ENCODE measurements at places on chromosomes 6 and 20.

DNA sequence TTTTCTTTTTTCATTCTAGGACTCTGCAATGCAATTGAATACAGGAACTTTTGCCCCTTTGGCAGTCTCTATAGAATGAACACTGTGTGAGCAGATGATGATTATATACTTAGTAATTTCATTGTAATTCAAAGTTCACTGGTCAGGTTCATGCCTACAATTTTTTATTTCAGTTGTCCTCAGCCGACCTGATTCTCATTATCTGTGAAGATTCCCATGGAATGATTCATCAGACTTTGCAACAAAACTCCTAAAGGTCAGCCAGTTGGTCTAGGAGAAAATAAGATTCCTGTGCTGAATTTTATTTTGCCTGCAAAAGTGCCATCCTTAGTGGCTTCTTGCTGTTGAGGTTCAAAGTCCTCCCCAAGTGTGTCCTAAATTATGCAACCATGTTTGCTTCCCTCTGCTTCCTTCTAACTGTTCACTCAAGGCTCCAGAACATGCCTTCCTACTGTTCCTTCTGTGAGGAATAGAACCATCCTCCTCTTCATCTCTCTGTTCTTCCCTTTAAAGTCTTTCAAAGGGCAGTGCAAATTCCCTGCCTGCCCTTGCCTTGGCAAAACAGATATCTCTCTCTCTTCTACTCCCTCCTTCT, 194.2 kb upstream of the CNR1 start:
- peak; percentile 24 for DNase-seq

DNA sequence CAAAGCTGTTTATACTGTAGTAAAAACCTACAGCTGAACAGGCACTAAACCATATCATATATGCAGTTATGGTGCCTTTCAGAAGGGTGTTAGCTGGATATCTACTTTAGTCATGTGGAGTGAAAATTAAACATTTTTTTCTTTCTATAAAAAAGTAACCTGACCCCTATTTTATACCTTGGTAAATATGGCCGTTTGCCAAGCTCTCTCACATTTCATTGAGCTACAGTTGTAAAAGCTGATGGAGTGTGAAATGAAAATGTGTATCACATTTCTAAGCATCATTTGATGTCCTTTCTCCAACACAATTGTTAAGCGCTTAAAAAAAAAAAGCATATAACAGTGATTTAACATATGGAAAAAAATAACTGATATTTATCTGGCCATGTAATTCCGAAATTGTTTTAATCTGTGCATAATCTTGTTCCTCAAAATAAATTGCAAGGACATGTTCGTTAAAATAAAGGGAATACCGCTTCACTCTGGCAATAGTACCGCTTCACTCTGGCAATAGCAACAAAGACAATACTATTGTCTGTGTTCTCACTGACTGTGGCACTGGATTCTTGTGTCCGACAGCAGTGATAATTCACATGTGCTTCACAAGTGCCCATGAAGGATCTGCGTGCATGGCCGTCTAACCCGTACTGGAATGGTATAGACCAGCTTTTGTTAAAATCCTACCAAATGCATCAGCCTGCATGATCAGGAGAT, 391.8 kb upstream of the SOX4 start:
- no peak for DNase-seq

GRCh38 chr20:62969939-62970306, 17.4 kb downstream of the SLC17A9 start:
- DNase-seq = no peak

GRCh38 chr6:127522714-127523113, 3.6 kb upstream of the MTCL3 start:
- DNase-seq = no peak

- peak; percentile 79 for DNase-seq
These were observed 41.4 kb upstream of the TMEM181 start for GRCh38 chr6:158518191-158519127.

GRCh38 chr20:10724449-10725173, 50.8 kb upstream of the JAG1 start:
- no peak for DNase-seq

DNA sequence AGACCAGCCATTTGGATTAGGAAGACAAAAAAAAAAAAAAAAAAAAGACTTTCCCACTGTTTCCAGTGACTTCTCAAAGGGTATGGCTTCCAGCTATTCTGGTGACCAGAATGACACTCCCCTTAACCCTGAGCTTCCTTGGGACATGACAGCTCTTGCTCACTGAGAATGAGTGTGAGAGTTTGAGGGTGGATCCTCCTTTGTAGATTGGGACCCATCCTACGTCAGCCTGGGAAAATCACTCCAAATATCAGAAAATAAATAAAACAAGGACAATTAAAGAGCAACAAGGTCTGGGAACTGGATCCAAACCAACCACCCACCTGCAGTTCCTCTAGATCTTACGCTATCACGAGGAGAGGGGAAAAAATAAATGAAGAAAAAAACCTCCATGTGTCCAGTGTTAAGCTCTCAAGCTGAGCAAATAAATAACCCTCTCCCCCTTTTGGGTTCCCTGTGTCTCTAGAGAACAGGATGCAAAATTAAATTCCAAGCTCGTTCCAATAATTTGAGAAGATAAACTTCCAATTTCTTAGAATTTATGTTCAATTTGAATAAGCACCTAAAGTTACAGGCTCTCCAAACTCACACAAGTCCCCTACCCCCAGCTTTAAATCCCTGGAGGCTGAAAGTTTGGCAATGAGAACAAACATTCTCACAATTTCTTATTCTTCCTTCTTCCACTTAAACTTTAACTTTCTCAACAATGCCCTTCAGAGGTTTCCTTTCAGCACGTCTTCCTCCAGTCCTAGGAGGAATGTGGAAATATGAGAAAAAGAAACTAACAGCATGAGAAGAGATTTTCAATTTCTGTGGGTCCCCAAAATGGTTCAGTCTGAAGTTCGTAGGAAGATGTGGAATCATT, 170.2 kb downstream of the MTFR2 start:
- DNase-seq = no peak

- peak; percentile 14 for DNase-seq
These were observed 74.9 kb downstream of the MAP3K4 start for GRCh38 chr6:161066511-161066910.

- peak; percentile 57 for DNase-seq
These were observed 408.1 kb upstream of the MARCKS start for GRCh38 chr6:113449051-113449450.

GRCh38 chr6:152356016-152356415, 281.1 kb downstream of the SYNE1 start:
- no peak for DNase-seq

- no peak for DNase-seq
These were observed 1.5 kb upstream of the ISM1 start for GRCh38 chr20:13219327-13220193.

- DNase-seq = no peak
These were observed 110.8 kb downstream of the ERMARD start for GRCh38 chr6:169862043-169862891.

DNA sequence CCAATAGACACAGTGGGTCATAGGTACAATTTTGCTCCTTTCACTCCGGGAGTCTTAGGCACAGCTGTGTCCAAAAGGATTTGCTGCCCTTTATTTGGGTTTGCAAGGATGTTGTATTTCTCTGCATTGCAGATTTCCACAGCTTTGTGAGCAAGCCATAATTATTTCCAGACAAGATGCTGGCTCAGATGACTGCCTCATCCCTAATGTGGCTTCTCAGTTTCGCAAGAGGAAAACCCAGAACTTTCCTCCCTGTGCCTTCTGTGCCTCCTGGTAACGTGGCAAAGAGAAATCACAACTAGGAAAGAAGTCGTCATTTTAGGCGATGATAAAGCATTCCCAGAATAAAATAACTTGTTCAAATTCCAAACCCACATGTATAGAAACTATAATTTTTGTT, 33.7 kb downstream of the FAM50B start:
- DNase-seq = peak; percentile 95

- no peak for DNase-seq
These were observed 17.7 kb downstream of the CST8 start for GRCh38 chr20:23508449-23509229.

DNA sequence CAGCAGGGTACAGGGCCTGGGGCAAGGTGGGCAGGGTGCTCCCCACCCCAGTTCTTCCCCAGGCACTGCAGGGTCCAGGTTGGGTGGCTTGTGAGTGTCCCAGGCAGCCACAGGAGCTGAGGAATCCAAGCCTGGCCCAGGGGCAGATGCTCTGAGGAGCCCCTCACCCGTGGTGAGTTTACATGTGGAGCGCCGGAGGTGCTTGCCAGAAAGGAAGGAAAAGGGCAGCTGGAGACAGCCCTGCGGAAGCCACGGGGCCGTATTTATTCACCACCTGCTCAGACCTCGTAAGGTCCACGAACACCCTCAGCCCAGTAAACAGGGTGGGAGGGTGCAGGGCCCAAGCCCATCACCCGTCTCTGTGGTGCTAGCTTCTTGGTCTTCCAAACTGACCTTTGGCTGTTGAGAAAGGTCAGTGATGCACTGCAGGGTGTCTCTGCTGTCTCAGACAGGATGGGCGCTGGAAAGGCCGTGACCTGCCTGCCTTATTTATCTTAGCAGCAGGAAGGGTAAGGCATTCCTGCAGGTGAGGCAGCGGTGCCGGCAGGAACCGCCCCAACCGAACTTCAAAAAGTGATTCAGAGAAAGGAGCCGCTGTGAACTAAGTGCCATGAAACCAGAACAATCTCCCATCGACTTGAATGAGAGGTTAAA, 4.0 kb upstream of the FRMD1 start:
- no peak for DNase-seq

GRCh38 chr20:4601630-4602296, 119.9 kb upstream of the PRND start:
- no peak for DNase-seq

GRCh38 chr6:142482974-142483373, 181.2 kb downstream of the ADGRG6 start:
- DNase-seq = no peak

Data from fibroblast of skin of right quadriceps (primary cell).